ENCODE measurements at places on chromosomes 5 and 9. TPM values are rescaled to one million over a fixed set of nuclear protein-coding genes. Genes with fewer than 3 reads are reported as not detected.

TXNDC8 gene
- polyA plus RNA-seq: not detected

IFNA2 gene
- polyA plus RNA-seq: not detected

CDH6 gene
- 66.1 TPM for polyA plus RNA-seq

DDX4 gene
- polyA plus RNA-seq: not detected

Measured in right renal cortex interstitium (tissue), 3 donors.